ENCODE measurements at places on chromosomes 2 and 18.

GRCh38 chr2:72338076-72338475, 190.4 kb upstream of the CYP26B1 start:
- no peak for DNase-seq

DNA sequence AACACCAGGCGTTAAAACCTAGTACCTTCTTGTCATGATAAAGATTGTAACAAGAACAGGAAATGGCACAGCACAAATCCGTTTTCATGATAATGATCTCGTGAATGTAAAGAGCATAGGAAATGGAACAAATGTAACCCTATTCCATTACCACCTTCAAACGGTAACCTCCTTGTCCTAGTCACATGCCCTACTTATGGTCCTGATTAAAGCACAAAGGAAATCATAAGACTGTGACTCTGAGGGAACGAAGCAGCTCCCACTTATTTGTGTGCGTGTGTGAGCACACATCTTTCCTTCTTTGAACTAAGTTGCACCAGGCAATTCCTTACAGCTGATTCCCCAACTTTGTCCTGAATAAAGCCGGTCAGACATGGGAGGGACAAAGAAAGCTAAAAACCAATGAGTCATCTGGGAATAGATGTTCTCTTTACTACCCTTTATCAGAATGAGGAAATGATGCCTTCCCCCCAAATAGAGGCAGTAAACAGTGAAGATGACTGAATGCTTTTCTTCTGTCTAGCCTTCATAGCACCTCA, 192.6 kb downstream of the IKZF2 start:
- no peak for DNase-seq

- no peak for DNase-seq
These were observed 276.5 kb downstream of the LRRTM1 start for GRCh38 chr2:80028051-80028450.

DNA sequence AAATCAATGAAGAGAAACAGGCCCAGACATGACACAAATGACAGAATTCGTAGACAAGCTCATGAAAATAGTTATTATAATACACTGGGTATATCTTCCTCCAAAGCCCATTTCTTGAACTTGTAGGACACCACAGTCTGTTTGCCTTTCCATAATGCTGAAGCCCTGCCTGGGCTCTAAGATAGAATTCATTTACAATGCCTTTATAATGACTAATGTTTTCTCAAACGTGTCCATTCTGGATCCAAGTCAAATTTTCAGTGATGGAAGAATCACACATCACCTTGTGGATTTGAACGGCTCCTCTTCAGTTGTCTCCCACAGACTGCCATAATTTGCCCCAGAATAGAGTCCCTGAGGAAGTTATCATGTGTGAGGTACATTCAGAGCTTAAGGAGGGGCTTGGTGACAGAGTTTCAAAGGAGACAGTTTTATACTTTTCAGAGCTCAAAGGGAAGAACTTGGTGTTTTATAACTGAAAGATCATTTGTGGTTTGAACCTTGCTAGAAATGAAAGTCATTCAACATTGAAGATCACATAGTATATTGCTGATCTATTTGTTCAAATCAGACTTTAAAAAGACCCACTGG, 38.2 kb downstream of the CASP8 start:
- no peak for DNase-seq

DNA sequence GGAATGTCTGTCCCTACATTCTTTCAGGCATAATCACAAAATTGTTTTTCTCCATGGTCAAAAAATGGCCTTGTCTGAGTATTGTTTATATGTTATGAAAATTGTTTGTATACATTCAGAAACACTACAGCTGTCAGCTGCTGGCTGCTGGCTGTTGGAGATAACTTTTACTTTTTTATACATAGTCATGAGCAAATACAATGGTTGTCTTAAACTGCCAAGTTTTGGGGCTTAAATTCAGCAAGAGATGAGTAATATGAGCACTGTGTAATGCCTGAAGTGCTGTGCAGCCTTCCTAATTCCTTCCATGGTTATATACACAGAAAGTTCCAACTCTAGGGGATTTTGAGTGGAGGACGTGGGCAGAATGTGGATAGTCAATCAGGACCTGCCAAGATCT, 168.9 kb upstream of the RMP24 start:
- no peak for DNase-seq

DNA sequence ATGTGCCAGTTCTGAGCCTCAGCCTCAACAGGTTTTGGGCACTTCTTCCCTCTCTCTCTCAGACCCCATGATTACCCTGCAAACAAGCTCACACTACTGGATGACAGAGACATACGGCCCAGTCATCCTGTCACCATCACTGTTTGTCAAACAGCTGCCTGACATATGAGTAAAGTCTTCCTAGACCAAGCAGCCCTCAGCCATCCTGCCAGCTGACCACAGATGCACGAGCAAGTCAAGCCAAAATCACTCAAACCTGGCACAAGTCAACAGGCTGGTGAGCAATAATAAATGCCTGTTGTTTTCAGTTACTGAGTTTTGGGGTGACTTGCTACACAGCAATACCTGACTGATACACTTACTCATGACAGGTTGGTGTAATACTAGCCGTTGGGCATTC, 75.5 kb upstream of the KLF7 start:
- DNase-seq = no peak

DNA sequence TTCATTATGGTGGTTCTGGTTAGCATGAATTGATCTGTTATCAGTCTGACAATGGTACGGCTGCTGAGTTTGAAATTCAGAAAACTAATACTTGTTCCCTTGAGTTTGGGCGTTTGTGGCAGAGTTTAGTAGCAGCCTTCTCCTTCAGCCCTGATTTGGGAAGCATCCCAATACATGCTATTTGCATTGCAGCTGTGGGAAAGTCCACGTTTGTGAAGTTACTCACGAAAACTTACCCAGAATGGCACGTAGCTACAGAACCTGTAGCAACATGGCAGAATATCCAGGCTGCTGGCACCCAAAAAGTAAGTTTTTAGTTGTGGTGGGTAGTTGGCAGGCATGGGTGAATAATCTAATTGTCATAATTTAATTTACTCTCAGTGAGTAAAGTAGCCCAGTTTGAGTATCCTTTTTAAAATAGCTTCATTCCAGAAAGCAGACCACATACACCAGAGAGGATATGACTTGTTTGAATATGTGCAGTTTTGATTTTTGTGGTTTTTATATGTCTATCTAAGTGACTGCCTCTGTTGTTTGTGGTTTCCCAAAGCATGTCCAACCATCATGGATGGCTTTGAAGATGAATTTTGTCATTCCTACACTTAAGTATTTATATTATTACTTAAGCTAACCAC, 12.2 kb downstream of the DGUOK start:
- no peak for DNase-seq

- no peak for DNase-seq
These were observed 582 bp upstream of the RAB31 start for GRCh38 chr18:9707381-9708056.

DNA sequence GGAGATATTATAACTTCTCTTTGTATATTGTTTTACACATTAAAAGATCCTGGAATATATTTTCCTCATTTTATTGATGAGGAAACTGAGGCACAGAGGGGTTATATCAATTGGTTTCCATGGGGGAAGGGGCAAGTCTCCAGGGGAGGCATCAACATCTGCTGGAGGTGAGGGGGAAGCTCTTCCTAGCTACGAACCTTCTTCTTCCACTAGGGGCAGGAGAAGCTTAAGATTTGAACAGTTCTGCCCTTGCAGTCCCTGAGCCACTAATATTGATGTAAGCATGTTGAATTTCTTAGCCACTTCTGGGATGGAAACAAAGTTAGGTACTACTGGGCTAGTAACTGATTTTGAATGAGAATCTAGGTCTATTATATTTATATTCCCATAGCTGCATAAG, 140.1 kb upstream of the AQP4 start:
- no peak for DNase-seq

- no peak for DNase-seq
These were observed 142.5 kb downstream of the TXNL1 start for GRCh38 chr18:56495884-56496283.

Data from stimulated activated CD8-positive, alpha-beta memory T cell treated with anti-CD3 and anti-CD28 coated beads, Interleukin-15, amount 100 ng/mL, for 4 hours (primary cell).